Keratinocyte (primary cell): ENCODE measurements at places on chromosomes 3 and 15. TPM values are rescaled to one million over a fixed set of nuclear protein-coding genes. Genes with fewer than 3 reads are reported as not detected.

- DNase-seq, result no peak
Observed at GRCh38 chr3:183455089-183455488, 26.7 kb upstream of the MCF2L2 start.

- no peak for DNase-seq
Observed at GRCh38 chr3:183563536-183563874, 8.0 kb upstream of the KLHL6 start.

- DNase-seq, result no peak
Observed at GRCh38 chr3:193772422-193772763, 179.4 kb downstream of the OPA1 start.

- no peak for DNase-seq
Observed at GRCh38 chr3:182792901-182793662, at the start of gene ATP11B. Gene ATP11B (plus strand): TSS chr3:182793504. CDS start chr3:182793760, 256 bp downstream.

- no peak for DNase-seq
Observed at GRCh38 chr3:126435456-126436315, 40.0 kb downstream of the ZXDC start.

DNA sequence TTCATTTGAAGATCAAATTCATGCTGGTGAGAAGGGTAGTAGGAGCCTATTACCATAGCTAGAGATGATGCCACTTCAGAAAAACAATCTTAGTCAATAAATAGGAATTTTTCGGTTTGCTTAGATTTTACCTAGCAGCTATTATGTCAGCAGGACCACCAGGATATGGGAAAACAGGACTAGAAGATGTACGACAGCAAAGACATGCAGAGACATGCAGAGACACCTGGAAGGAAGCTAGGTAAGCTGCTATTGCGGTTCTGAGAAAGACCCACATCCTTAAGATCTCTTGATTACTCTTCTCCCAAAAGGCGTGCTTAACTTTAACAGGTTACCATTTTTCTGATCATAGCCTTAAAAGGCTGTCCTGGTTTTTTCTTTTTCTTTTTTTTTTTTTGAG is 64.8 kb upstream of the THSD4 start:
- DNase-seq, result peak; percentile 94

DNA sequence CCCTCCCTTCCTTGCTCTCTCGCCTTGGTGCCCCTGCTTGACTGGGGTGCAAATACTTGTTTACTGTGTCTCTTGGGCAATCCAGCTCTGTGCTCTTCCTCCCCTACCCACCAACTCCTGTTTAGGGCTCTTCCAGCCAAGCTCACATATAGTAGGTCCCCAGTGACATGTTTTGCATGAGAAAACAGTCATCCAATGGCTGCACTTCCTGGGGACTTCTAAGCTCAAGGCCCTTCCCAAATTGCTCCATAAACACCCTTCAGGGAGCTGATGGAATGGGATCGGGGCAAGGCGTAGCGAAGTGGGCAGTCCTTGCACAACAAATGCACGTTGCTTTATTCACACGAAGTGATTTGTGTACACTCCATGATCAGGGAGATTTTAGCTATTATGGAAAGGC is 9.4 kb upstream of the COPG1 start:
- DNase-seq, result no peak

- DNase-seq, result no peak
Observed at GRCh38 chr3:73403444-73403843, 221.3 kb downstream of the PDZRN3 start.

DNA sequence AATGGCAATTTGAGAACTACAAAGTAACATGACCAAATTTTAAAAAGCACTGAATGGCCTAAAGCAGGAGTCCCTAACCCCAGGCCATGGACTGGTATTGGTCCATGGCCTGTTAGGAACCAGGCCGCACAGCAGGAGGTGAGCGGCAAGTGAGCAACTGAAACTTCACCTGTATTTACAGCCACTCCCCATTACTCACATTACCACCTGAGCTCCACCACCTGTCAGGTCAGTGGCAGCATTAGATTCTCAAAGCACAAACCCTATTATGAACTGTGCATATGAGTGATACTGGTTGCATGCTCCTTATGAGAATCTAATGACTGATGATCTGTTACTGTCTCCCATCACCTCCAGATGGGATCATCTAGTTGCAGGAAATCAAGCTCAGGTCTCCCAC is 48.8 kb downstream of the SENP7 start:
- DNase-seq, result no peak

- DNase-seq, result no peak
Observed at GRCh38 chr15:28885630-28886430, at the start of gene APBA2. Gene APBA2 (plus strand): TSS chr15:28885974. CDS start chr15:29053885, 167,911 bp downstream.

The NR1I2 gene
- polyA plus RNA-seq, result not detected in 3 replicates

The SLC7A14 gene
- polyA plus RNA-seq, result not detected in 3 replicates

The ZPLD1 gene
- 1.6 to 3.4 TPM (median 2.1 TPM) in 3 replicates for polyA plus RNA-seq

The IGDCC3 gene
- polyA plus RNA-seq, result not detected in 3 replicates

The WDR93 gene
- 0.05 to 0.08 TPM in 2 of 3 replicates, not detected in the other for polyA plus RNA-seq

The TMEM207 gene
- not detected in 3 replicates for polyA plus RNA-seq

The PTH1R gene
- polyA plus RNA-seq, result not detected in 3 replicates
